ENCODE measurements at places on chromosomes 3 and 15.

GRCh38 chr3:42387802-42388651 is 22.4 kb downstream of the LYZL4 start:
- DNase-seq = no peak

GRCh38 chr3:190968616-190969015 is 106.1 kb upstream of the GMNC start:
- no peak for DNase-seq

DNA sequence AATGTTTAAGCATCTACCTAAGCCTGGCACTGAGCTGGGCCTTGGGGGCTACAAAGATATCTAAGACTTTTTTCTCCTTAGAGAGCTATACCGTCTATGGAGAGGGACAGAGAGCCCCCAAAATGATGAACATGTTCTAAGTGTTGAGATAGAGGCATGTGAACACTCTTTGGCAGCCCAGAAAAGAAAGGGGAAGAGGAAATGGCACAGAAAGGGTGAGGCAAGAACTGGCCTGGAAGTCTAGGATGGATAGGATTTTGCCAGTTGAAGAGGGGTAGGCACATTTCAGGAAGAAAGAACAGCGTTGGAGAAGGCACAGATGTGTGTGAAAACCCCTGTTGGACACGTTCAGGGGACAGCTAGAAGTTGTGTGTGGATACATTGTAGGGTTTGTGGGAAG is 276.2 kb upstream of the LRRFIP2 start:
- DNase-seq = no peak

- no peak for DNase-seq
Observed at GRCh38 chr15:75676688-75677464, 29.2 kb downstream of the SNX33 start.

DNA sequence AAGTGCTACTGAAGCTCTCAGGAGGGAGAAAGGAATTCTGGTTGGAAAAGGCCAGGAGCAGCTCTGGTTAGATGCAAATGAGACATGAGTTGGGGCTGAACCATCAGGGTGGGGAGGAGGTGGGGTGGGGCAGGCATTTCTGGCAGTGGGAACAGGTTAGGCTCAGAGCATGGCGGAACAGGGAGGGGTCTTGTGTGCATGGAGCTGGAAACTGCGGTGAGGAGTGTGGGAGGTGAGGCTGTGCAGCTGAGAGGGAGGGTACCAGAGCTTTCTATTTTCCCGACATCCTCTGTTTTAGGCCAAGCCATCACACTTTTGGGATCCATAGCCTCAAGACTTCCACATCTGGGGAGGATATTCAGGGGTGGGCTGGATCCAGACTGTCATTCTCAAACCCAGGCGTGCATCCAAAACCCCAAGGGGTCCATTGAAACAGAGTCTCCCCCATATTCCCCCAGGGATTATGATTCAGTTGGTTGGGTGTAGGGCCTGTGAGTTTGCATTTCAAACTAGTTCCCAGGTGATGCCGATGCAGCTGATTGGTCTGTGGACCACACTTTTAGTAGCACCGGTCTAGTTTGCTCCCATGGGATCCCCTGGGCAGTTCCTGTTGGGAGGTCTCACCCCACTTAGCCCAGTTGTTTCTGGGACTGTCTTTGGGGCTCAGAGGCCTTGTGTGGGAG is 100.9 kb upstream of the TLE3 start:
- no peak for DNase-seq

- no peak for DNase-seq
Observed at GRCh38 chr3:95789111-95789510, 1025.3 kb upstream of the EPHA6 start.

DNA sequence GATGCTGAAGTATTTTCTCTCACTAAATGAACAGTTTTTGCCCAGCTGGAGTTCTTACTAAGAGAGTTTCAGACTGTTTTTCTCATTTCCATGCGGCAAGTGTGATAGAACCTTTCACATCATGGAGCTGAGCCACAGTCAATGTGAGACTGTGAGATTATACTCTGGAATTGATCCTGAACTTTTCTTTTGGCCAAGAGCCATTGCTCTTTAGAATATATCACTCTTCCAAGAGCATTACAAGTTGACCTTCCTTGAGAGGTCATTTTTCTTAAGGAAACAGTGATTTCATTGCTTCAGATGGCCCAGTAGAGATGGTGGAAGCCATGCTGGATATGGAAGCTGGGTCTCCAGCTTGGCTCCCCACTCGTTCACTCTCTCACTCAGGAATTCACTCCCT is 212.9 kb upstream of the UMPS start:
- DNase-seq = no peak

DNA sequence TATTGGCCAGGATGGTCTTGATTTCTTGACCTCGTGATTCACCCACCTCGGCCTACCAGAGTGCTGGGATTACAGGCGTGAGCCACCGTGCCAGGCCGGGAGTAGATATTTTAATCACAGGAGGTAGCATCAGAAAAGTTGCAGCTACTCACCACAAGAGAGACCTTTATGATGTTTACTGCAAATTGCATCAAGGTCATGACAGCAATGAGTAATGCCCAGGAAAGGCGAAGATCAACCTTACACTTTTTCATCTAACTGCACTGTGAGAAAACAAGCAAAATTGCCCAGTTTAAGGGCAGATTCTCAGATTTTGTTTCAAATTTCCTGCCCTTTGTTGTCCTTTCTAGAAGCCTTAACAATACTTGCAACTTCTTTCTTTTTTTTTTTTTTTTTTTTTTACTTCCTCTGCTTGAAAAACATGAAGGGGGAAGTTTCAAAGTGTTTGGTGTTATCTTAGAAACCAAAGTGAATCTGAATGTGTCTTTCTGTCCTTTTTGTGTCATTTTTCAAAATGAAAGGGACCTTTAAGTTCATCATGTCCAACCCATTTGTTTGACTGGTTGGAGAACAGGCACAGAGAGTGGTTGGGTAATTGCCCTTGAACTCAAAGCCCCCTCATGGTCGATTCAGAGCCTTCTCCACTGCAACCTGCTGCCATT is 25.0 kb downstream of the TGFBR2 start:
- DNase-seq = no peak

- DNase-seq = no peak
Observed at GRCh38 chr3:197426121-197426566, 127.7 kb upstream of the DLG1 start.

GRCh38 chr3:110588906-110589305 is 482.7 kb upstream of the NECTIN3 start:
- no peak for DNase-seq

GRCh38 chr15:41512940-41513505 is 604 bp downstream of the LTK start:
- DNase-seq = no peak

GRCh38 chr15:45165536-45165935 is 22.2 kb downstream of the SHF start:
- DNase-seq = no peak

DNA sequence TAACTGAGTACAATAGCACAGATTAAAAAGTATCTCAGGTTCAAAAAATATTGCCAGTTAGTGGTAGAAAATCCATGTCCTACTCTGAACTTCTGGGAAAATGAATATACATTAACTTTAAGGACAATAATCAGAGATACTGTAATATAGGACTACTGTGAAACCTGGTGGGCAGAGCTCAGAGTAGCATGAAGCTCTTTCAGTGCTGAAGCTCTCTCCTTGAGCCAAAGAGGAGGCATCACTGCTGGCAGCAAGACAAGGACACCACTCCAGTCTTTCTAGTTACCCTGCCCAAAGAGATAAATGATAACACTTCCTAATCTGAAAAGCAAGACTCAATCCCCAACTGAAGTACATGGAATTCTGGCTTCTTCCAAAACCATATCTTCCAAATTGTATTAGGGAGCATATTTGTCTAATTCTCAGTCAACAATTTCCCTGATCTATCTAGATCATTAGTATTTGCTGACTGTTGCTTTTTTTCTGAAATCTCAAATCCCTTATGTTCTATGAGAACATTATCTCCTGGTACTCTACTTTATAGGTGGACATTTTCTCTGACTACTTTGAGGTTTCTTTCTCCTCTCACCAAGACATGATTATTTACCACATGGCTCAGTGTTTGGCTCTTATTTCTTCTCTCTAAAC is 55.9 kb downstream of the CLDN1 start:
- no peak for DNase-seq

GRCh38 chr3:157859541-157859940 is 246.7 kb downstream of the SHOX2 start:
- DNase-seq = no peak
